ENCODE measurements at places on chromosomes 1 and 21.

- DNase-seq, result no peak
Observed at GRCh38 chr21:31480228-31480627, 136.2 kb upstream of the TIAM1 start.

- no peak for DNase-seq
Observed at GRCh38 chr1:211711315-211711705, 35.9 kb upstream of the NEK2 start.

GRCh38 chr1:243244432-243244841 is 10.6 kb downstream of the CEP170 start:
- DNase-seq, result no peak

DNA sequence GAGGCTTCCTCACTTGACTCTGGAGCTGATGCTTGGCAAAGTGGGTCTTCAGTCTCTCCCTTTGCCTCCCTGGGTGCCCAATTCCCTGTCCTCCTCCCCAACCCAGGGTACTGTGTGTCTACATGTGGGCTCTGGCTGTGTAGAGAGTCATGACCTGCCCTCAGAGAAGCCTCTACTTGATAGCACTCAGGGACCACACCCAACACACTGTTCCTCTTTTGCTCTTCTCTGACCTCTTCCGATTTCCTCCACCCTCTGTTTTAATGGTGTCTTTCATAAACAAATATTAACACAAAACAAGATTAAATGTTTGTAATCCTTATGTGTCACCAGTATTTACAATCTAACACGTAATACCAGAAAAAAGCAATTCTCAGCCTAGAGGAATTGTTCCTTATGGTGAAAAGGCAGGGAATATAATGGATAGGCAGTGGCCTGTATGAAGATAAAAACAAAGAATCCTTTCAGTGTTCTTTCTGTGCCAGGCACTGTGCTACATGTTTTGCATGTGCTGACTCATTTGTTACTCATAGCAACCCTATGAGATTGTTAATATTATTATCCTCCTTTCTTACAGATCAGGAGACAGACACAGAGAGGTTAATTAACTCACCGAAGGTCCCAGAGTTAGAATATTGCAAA is 58.2 kb downstream of the HSD3B1 start:
- no peak for DNase-seq

- DNase-seq, result no peak
Observed at GRCh38 chr1:61419657-61420056, 305.3 kb downstream of the TM2D1 start.

DNA sequence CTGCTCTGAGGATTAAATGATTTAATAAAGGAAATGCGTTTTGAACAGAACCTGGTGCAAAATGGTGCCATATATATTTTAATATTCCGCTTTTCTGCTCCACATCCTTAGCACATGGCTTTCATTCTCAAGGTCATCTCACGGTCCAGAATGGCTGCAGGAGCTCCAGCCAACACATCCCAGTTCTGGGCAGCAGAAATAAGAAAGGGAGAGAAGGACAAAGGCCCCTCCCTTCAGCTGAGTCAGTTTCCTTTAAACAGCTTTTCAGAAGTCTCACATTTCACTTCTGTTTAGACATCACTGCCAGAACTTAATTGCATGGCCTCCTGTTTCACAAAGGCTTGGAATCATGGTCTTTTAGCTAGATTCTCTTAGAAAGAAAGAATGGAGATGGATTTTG is 75.2 kb upstream of the LRRN2 start:
- no peak for DNase-seq

DNA sequence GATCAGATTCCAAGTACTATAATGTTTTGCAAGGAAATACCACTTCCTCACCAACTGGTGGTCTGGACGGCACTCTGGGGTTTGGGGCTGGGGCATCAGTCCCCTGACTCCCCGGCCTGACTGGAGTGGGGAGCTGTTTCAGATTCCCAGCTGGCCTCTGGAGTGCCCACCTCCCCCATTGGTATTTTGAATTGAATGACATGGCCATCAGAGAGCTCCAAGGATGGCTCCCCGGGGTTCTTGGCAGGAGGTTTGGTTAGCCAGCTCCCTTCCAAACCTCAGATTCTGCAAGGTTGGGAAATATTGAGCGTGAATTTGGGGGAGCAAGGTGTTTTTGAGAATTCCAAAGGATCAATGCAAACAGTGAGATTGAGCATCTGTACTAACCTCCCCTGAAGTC is 2.2 kb upstream of the INAVA start:
- DNase-seq, result no peak

DNA sequence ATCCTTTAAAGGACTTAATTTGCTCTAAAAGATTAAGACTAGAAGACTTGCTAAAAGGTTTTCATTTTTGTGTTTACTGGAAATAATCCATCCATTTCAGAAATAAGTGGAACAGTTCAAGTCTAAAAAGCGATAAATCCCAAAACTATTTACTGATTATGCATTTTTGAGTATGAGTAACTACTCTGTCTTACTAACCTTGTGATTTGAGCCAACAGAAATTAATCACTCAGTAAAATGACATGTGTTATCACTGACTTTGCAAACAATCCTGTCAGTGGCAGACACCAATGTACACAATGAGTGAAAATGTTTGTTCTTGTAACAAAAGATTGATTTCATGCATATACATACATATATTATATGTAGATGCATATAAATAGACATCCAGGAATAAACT is 218.0 kb downstream of the DENND1B start:
- DNase-seq, result no peak

DNA sequence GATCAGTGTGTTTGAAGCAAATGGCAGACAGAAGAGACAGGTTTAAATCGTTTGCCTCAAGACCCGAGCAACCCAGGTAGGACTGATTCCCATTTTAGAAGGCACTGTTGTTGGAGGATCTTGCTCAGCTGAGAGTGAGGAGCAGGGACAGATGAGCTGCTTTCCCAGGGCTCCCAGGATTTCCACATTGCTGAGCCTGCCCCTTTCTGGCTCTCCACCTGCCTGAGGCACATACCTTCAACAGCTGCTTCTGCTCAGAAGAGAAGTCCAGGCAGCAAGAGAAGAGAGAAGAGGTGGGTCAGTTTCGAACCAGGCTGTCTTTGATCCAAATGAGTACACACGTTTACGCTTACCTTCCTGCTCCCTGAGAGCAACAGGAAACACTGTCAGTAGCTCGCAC is 5.7 kb downstream of the TNNT2 start:
- no peak for DNase-seq

- no peak for DNase-seq
Observed at GRCh38 chr1:12600335-12600734, 17.7 kb downstream of the DHRS3 start.

DNA sequence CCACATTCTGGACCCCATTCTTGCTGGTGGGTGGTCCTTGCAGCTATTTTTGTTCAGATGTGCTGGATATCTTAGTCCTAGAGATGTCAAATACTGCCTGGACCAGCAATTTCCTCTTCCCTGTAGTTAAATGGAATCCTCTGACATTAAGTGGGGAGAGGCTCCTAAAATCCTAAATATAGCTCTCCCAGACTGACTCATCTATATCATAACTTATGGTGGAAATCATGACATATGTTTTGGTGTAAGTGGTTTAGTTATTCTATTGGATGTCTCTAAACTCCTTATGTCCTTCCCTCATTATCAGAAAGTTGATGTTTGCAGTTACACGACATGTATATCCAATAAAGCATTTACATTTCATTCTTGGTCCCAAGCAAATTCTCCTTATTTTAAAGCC is 73.1 kb downstream of the KCNJ6 start:
- DNase-seq, result no peak

DNA sequence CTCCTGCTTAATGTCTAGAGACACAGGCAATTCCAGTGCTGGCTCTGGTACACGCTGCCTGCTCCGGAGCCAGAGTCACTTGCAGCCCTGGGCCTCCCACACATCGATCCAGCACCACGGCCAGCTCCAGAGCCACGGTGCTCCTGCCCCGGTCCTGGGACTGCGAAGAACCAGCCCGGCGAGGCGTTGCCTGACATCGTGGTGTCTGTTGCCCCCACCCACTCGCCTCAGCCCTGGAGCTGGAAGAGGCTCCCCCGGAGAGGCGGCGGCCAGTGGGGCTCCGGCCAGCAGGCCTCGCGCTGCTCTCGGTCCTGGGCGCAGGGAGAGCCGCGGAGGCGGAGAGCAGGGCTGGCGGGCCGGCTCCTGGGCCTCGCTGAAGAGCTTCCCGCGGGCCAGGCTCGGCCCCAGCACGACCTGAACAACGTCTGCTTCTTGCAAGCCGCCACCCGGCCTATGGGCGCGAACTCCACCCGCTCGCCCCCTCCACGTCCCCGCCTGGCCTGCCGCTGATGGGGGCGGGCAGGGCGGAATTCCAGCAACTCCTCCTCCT is 364.8 kb downstream of the CEP170 start:
- no peak for DNase-seq

DNA sequence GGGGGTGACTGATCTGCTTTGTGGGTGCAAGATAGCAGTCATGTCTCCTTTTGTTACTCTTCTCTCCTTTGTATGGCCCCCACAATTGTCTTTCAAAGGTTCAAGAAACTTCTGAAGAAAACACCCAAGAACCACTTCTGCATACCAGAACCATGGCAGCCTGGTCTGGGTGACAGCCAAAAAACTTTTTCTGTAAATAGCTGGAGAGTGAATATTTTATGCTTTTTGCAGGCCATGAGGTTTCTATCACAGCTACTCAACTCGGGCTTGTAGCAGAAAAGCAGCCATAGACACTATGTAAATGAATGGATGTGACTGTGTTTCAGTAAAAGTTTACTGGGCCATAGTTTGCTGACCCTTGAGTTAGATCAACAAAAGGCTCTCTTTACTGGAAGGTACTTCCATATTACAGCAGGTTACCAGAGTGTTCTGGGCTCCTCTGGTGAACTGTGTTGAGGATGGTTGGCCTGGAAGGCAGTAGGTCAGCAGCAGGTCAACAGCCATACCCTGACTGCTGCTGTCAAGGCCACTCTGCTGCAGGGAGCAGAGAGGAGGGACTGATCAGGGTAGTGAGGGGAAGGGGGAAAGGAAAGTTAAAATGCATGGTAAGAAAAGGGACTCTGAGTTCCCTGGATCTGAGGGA is 116.4 kb downstream of the GDAP2 start:
- DNase-seq, result no peak

DNA sequence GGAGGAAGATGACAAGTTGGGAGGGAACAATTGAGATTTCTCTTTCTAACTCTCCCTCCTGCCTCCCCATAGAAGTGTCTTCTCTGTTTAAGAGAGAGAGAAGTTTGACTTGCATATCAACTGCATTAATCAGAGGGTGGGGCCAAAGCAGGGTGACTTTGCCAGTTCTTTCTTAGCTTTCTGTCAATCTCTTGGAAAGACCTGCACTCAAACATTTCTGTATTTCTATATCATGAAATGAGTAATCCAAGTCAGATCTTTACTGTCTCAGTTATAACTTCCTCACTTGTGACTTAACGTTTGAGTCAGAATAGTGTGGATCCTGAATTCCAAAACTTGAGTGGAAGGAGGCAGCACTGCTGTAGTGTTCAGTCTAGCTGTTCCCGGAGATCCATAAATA is 180.8 kb upstream of the KCNK2 start:
- DNase-seq, result no peak

- DNase-seq, result no peak
Observed at GRCh38 chr1:179938752-179939151, 15.9 kb upstream of the CEP350 start.

DNA sequence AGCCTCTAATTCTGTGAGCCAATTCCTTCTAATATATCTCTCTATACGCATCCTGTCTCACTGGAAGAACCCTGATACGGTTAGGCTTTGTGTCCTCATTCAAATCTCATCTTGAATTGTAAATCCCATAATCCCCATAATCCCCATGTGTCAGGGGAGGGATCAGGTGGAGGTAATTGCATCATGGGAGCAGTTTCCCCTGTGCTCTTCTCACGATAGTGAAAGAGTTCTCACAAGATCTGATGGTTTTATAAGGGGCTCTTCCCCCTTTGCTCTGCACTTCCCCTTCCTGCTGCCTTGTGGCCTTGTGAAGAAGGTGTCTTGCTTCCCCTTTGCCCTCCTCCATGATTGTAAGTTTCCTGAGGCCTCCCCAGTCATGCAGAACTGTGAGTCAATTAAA is 116.1 kb downstream of the MRPS6 start:
- no peak for DNase-seq

GRCh38 chr1:24888971-24889676 is 41.0 kb downstream of the RUNX3 start:
- DNase-seq, result no peak

GRCh38 chr1:11523261-11523660 is 44.3 kb downstream of the DISP3 start:
- DNase-seq, result no peak

- DNase-seq, result no peak
Observed at GRCh38 chr1:214271174-214271858, 9.6 kb upstream of the SMYD2 start.

GRCh38 chr1:30359539-30360220 is 363.7 kb downstream of the MATN1 start:
- no peak for DNase-seq

GRCh38 chr1:146012703-146013558 is 8.6 kb downstream of the HJV start:
- DNase-seq, result no peak

GRCh38 chr1:182569939-182570610 is 19.0 kb downstream of the RNASEL start:
- no peak for DNase-seq

- no peak for DNase-seq
Observed at GRCh38 chr1:206856674-206857464, 8.6 kb upstream of the IL20 start.

DNA sequence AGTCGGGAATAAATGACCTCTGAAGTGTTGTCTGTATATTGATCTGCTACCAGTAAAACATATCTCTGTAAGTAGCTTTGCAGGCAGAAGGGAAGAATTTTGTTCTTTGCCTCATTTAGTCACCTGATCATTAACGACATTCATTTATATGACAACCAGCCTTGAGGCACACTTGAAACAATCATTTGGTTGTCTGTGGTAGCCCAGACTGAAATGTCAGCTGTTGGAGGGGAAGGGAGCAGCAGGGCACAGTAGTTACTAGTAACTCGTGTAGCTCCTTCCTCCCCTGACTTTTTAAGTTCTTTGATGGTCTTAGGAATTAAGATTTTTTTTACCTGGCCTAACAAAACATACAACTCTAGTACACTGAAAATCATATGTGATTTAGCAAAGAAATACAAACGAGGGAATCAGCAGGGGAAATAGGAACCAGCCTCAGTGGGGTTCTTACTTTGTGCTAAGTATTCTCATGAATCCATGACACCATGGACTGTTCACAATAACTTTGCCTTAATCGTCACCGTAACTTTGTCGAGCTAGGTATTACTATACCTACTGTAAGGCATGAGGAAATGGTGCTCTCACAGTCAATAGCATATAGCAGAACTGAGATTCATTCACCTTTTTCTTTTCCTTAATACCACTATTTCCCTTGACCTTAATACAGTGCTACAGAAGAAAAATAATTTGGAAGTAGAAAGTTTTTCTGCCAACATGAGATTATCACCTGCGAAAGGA is 6.4 kb downstream of the IL12RB2 start:
- DNase-seq, result no peak
